HFF-Myc (cell line): ENCODE measurements at places on chromosomes 5 and 9.

DNA sequence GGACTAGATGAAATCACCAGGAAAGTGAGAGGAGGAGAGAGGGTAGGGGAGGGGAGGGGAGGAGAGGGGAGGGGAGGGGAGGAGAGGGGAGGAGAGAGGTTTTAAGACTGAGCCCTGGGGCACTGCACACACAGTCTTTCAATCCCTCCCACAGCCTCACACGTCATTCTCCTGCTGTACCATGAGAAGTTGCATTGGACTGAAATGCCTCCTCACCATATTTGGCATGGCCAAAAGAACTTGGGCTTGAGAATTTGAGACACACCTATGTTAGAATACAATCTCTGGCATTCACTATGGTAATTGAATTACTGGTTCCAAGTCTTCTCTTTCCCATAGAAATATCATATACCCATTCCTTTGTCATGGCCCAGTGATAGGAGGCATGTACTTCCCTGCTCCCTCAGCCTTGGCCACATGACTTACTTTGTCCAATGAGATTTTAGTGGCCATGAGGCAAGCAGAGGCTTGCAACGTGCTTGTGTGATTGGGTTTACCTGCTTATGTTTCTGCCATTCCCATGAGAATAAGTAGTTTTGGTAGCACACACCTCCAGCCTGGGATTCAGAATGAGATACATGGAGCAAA, 133.3 kb upstream of the SMARCA2 start:
- no peak for DNase-seq

DNA sequence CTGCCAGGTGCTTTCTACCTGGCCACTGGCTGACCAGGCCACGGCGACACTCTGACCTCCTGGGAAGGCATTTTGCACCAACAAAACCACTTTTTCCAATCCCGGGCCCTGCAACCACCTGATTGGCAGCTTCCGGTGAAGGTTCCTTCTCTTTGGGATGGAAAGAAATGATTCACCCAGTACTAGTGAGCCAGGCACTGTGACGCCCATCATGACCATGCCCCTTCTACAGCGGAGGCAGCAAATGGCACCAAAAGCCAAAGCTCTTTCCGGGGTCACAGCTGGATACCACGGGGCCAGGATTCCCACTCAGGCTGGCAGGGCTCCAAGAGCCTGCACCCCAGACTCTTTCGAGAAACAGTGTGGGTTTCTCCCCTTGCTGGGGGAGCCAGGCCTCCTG, 4.7 kb downstream of the NOTCH1 start:
- DNase-seq: no peak

DNA sequence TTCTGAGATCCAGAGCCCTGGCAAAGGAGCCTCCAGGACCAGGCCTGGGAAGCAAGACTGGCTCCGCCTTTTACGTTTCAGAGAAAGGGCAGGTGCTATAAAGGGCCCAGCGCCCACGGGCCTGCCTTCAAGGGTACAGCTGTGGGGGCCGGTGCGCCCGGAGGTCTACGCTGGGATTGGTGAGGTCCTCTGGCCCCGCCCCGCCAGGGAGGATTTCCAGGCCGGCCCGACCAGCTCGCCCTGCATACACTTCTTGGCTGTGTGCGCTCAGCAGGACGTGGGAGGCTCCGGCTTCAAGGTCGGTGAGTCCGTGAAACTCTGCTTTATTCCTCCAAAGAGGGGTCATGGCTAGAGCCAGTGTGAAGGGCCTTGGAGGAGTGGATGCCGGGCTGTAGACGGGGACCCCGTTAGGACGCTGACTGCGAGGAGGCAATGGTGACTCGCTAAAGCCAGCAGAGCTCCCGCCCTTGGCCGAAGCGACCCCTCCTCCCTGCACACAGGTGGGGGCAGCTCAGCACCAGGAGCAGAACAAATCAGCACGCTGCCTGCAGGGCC, at the start of gene CKMT2:
Gene CKMT2, plus strand, starts transcription at position 243 of the 555 bp plus-strand sequence. CDS start 17,811 bp downstream, outside the sequence.
- no peak for DNase-seq

DNA sequence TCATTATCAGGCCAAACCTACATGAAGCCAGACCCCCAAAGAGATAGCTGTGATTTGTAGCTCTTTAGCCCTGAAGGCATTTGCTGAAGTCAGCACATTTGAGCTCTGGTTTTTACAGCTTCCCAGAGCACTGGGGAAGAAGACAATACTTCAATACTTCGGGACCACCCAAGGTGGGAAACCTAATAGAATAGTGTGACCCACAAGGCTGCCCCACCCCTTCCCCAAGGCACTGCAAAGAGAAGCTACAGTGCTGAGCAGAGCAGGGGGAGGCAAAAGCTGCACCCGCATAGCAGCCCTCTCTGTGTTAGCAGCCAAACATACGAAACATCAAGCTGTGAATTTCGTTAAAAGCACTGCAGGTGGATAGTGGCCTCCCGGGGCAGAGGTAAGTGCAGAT, 87.3 kb downstream of the HSD17B3 start:
- DNase-seq: no peak

- no peak for DNase-seq
Observed at GRCh38 chr5:168362097-168362885, 70.8 kb downstream of the WWC1 start.

GRCh38 chr5:128637031-128637430, 99.0 kb upstream of the FBN2 start:
- DNase-seq: no peak

DNA sequence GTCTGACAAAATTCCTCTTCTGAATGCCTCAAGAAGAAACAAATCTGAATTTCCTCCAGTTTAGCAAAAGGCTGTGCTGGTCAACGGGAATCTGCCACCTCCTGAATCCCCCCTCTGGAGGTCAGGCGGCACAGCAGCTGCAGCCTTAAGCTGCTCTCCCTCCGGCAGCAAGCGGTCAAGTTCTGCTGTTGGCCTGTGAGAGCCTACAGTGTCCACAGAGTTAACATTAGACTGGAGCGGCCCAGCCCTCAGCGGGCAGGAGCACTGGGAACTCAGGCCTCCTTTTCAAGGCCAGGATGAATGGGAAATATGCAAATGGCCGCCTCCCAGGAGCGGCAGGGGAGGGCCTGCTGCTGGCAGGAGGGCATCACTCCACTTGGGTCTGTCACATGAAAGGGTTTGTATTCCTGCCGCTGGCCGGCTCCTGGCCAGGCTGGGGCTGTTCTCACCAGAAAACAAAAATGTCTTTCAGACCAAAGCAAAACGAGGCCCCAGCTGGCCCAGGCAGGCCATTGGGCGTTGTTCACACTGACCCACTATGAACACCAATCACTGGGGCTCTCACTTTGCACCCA, 8.2 kb downstream of the ACSL6 start:
- DNase-seq: no peak
